Activated CD4-positive, alpha-beta T cell treated with anti-CD3 and anti-CD28 coated beads for 24 hours (primary cell): ENCODE measurements at places on chromosomes 2 and 18.

DNA sequence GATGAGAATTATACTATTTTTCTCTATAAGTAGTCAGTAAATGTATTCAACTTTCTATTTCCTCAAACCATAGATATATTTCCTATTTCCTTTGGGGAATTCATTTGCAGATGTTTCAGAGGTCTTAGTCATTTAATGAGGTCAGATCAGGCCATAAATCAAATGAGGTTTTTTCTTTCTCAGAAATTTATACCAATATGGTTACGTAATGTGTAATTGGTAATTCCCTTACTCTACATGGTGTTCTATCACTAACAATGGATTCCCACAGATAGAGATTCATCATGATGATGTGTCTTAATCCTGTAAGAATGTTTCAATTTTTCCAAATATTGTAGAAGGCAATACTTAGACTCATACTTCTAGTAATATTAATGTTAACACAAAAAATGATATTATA is 108.0 kb downstream of the DPP4 start:
- no peak for DNase-seq

DNA sequence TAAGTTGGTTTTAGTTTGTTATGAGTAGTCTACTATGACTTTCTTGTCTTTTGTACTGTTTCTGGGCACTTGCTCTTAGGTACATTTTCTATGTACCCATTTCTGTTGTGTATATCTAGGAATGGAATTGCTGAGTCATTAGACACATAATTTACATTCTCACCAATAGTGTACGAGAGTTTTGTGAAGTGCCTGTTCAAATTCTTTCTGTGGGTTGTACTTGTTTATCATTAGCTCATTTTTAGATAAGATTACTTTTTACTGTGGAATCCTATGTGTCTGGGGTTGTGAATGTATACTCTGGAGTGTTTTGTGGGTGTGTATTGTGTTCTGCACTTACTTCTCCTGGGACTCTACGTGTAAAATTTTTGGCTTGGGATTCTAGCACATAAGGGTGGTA is 36.6 kb upstream of the CD28 start:
- no peak for DNase-seq

GRCh38 chr18:42011053-42011452 is 56.0 kb downstream of the PIK3C3 start:
- no peak for DNase-seq

DNA sequence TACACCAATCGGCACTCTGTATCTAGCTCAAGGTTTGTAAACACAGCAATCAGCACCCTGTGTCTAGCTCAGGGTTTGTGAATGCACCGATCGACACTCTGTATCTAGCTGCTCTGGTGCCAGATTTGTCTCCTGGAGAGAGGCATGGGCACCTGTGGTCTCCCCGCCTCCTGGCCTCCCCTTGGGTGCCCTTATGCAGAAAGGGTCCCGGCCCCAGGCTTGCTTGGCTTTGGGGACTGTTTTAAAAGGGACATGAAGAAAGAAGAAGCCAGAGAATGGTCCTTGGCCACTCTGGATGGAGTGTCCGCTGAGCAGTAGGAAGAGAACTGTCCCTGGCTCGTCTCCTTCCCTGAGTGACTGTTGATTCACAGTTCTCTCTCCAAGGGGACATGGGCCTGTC is 11.5 kb upstream of the ALPP start:
- no peak for DNase-seq

GRCh38 chr2:67038195-67038594 is 358.9 kb upstream of the ETAA1 start:
- no peak for DNase-seq
